Right cardiac atrium (tissue), 5 donors: ENCODE measurements at places on chromosomes 11 and 22. TPM values are rescaled to one million over a fixed set of nuclear protein-coding genes. Genes with fewer than 3 reads are reported as not detected.

HORMAD2 gene
- not detected for polyA plus RNA-seq

SPI1 gene
- 5.9 TPM for polyA plus RNA-seq

FAM180B gene
- 0.25 TPM for polyA plus RNA-seq

KCNK4 gene
- 0.05 TPM for polyA plus RNA-seq

DNA sequence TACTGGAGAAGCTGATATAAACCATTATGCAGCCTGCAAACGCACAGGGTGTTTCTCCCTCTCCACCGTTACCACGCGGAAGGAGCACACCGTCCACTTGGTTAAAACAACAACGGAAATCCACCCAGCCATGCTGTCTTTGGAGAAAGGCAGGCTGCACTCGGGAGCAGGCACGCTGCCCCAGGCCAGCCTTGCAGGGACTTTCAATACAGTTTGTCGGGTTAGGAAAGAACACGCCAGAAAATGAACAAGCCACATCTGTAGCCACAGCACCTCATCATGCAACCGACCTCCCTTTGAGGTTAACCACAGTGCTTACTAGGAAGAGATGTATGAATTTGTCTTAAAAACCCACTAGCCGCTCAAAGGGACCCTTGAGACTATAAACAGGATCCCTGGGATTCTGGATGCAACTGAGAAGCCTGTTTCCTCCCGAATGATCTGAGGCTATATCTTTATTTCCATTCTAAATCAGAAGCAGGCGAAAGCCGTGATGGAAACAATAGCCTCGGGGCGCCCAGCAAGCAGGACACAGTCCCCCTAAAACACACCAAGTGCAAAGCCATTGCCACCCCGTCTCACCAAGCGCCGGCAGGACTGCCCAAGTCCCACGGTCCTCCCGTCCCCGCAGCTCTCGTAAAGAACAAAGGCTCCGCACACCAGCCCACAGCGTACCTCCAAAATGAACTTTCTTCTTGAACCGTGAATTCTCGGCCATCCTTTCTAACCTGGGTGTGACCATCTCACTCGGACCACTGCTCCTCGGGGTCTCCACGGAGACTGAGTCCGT, 318.9 kb downstream of the CTTN start:
- no peak for DNase-seq

DNA sequence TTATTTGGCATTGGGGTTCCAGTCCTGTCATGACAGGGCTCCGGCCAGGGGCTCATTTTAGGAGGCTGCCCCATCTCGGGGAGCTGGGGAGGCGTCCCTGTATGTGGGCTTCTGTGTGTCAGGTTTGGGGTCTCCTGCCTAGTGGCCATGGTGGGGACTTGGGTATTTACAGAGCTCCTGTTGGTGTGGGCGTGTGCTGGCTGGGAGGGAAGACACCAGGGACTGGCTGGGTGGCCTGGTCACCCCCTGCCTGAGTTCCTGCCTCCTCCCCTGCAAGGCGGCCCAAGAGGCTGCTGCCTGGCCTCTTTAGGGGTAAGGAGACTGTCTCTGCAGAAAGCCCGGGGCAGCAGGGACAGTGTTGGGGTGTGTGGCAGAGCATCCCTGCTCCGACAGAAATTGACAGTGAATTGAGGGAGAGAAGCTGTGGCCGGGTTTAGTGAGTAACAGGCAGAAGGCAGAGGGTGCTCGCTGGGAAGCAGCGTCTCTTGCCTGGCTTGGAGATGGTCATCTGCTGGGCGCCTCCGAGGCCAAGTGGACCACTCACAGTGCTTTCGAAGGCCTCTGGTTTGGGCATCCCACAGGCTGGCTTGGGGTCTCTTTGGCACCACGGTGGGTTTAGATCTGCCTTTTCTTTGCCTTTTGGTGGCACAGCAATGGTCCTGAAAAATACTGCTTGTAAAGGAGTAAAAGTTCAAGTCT, 40.3 kb upstream of the GRAMD4 start:
- peak; percentile 49 for DNase-seq

DNA sequence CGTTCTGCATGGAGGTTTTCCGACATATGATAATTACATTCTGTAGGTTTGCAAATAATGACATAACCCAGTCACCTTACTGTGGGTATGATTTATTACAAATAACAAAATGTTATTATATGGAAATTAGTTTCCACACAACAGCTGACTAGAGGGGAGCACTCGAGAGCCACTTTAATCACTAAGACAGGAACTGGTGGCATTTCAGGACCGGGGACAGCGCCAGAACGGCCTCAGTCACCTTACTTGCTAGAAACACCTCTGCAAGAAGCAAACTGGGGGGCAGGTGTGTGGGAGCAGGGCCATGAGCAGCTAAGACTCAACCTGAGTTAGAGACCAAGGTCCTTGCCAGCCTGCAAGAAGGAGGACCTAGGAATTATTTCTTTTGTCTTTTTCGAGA, 199.9 kb downstream of the DSCAML1 start:
- peak; percentile 35 for DNase-seq

DNA sequence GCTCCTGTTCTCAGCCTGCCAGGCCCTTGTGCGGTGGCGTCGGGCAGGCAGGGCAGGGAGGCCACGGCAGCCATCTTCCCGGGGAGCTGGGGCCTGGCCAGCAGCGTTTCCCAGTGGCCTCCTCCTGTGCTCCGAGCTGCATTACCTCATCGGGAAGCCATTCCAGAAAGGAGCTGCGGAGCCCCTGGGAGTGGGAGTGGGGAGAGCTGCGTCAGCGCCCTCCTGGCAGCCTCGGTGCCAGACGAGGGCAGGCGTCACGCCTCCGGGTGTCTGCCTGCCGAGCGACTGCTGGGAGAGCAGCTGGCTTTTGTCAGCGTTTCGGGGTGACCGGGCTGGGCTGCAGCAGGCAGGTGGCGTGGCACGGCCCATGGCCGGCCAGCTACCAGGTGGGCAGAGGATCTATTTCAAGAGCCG, 30.9 kb upstream of the WNT7B start:
- DNase-seq, result peak; percentile 95

GRCh38 chr11:70532066-70532440, 133.7 kb downstream of the CTTN start:
- peak; percentile 20 for DNase-seq

GRCh38 chr22:30305519-30305905, 16.2 kb upstream of the CASTOR1 start:
- peak; percentile 79 for DNase-seq

GRCh38 chr11:134371436-134372185, 39.8 kb downstream of the GLB1L2 start:
- no peak for DNase-seq

GRCh38 chr11:131653260-131653659, 282.8 kb downstream of the NTM start:
- no peak for DNase-seq

- peak; percentile 57 for DNase-seq
Observed at GRCh38 chr11:17013548-17014320, 480 bp downstream of the PLEKHA7 start.
